ENCODE measurements at places on chromosomes 12 and 14. TPM values are rescaled to one million over a fixed set of nuclear protein-coding genes. Genes with fewer than 3 reads are reported as not detected.

Gene RNU4-1
- not detected for total RNA-seq

GRCh38 chr12:85920324-85920947 is 46.3 kb downstream of the NTS start:
- no peaks in the 10 kb centered on the region for H3K4me1 ChIP-seq
- no peak overlapping the region for H3K27ac ChIP-seq
- H3K36me3 ChIP-seq: no peaks in the 10 kb centered on the region
- no peak overlapping the region for H3K4me3 ChIP-seq
- H3K27me3 ChIP-seq: no peaks in the 10 kb centered on the region

DNA sequence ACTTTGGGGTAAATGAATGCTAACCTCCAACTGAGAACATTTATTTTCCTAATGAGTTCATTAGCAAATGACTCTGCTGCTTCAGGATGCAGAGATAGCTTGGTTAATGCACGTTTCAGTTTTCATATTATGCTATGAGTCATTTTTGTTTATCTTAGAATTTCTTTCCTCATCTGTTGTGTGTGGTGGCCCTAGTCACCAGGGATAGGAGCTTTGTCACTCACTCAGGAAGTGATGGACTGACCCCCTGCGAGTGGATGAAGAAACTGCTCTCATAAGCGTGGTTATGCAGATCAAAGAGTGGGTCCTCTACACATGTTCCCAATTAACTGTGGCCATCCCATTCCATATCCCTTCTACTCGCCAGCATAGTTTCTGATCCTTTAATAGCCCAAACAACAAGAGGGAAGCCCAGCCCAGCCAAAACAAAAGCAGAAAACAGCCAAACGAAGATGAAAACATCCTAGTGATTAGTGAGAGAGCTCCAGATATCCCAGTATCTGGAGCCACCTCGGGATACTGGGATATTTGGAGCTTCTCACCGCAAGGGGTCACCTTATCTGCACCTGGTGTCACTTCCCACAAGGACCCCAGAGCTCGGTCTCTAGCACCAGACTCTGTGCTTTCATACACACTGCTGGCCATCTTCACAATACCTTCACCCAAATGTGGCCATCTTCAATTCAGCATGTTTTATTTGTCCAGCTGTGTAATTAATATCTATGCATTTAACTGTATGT is 8.6 kb downstream of the TC2N start:
- DNase-seq: no peak
- no peaks in the 10 kb centered on the region for H3K27me3 ChIP-seq
- no peaks in the 10 kb centered on the region for H3K4me1 ChIP-seq
- H3K27ac ChIP-seq: no peak overlapping the region
- H3K36me3 ChIP-seq: no peaks in the 10 kb centered on the region
- H3K4me3 ChIP-seq: no peak overlapping the region

Gene DAO
- not detected for total RNA-seq

DNA sequence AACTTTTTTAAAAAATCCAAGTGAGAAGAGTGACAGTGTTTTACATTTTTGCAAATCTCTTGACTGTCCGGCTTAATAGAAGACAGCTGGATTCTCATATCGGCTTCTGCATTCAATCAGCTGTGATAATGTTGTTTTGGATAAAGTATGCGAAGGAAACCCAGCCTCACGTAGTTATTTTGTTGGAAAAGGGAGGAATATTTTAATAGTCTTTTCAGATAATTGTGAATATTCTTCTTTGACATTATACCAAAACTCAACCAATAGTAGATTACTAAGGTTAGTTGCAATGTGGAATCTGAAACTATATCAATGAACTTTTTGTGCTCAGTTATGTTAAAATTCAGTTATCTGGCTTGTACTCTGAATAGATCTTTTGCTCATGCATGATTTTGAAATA is 276.5 kb downstream of the ZFP36L1 start:
- H3K27ac ChIP-seq: no peak overlapping the region
- H3K36me3 ChIP-seq: no peaks in the 10 kb centered on the region
- no peaks in the 10 kb centered on the region for H3K27me3 ChIP-seq
- H3K4me3 ChIP-seq: no peak overlapping the region
- no peak for DNase-seq

DNA sequence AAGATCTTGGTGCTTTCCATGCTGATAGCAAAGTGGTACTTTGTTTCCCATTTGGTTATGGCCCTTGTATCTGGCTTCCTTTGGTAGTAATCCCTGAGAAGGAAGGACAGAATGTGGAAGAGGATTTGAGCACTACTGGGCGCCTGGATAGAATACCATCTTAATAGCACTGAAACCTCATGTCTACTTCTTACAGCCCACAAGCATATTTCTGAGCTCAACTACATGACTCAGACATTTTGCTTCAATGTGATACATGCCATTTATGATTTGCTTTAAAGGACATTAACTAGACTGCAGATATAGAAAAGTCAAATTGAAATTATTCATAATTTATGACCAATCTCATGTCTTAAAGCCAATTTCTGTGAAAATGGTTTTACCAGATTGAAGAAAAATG is 80.4 kb downstream of the LIN7A start:
- no peak overlapping the region for H3K27ac ChIP-seq
- H3K4me3 ChIP-seq: no peak overlapping the region
- H3K27me3 ChIP-seq: no peaks in the 10 kb centered on the region
- DNase-seq: no peak
- H3K4me1 ChIP-seq: no peaks in the 10 kb centered on the region
- no peaks in the 10 kb centered on the region for H3K36me3 ChIP-seq

Gene LTBP2
- total RNA-seq: 41.6 TPM

DNA sequence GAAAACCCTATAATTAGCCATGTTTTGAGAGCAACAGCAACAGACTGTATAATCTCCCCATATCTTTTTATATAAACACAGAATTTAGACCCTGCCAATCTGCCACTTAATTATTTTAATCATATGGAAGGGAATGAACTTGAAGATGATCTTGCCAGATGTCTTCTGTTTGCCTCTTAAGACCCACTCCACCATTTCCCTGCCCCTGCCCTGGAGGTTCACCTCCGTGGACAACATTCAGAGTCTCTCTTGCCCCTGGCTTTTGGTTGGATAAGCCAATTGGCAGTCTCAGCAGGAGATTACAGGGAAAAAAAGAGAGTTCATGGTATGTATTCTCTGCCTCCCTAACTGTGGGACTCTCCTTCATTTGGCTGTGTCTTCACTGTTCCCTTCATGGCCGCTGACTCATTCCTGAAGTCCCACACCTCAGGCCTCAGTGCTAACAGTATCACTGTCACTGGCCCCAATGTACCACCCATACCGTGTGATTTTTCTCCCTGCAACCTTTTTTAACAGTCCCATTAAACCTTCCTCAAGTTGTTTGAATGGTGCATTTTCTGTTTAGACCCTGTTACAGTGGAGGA is 184.8 kb downstream of the PIK3C2G start:
- H3K4me3 ChIP-seq: no peak overlapping the region
- no peak overlapping the region for H3K27ac ChIP-seq
- H3K4me1 ChIP-seq: no peaks in the 10 kb centered on the region
- H3K27me3 ChIP-seq: no peaks in the 10 kb centered on the region

Gene RNASE3
- total RNA-seq: not detected

DNA sequence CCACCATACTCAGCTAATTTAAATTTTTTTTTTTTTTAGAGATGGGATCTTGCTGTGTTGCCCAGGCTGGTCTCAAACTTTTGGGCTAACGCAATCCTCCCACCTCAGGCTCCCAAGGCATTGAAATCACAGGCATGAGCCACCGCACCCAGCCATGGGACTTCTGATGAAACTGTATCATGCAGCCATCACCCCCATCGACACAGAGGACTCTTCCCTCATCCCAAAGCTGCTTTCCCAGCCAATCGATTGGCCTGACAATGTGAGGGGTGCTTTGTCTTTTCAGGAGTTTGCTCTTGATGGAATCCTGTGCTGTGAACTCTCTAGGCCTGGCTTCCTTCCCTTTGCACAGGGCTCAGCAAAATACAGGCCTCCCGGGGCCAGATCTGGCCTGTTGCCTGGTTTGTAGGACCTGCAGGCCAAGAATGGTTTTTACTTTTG is 59.6 kb upstream of the NCOR2 start:
- peaks cover 31% of the 10 kb centered on the region for H3K4me1 ChIP-seq
- H3K4me3 ChIP-seq: no peak overlapping the region
- no peak for DNase-seq
- H3K27ac ChIP-seq: peak overlapping the region; percentile 73

- no peaks in the 10 kb centered on the region for H3K4me1 ChIP-seq
- H3K4me3 ChIP-seq: no peak overlapping the region
- H3K36me3 ChIP-seq: no peaks in the 10 kb centered on the region
- no peaks in the 10 kb centered on the region for H3K27me3 ChIP-seq
Observed at GRCh38 chr12:70513426-70513825, 123.8 kb downstream of the PTPRB start.

DNA sequence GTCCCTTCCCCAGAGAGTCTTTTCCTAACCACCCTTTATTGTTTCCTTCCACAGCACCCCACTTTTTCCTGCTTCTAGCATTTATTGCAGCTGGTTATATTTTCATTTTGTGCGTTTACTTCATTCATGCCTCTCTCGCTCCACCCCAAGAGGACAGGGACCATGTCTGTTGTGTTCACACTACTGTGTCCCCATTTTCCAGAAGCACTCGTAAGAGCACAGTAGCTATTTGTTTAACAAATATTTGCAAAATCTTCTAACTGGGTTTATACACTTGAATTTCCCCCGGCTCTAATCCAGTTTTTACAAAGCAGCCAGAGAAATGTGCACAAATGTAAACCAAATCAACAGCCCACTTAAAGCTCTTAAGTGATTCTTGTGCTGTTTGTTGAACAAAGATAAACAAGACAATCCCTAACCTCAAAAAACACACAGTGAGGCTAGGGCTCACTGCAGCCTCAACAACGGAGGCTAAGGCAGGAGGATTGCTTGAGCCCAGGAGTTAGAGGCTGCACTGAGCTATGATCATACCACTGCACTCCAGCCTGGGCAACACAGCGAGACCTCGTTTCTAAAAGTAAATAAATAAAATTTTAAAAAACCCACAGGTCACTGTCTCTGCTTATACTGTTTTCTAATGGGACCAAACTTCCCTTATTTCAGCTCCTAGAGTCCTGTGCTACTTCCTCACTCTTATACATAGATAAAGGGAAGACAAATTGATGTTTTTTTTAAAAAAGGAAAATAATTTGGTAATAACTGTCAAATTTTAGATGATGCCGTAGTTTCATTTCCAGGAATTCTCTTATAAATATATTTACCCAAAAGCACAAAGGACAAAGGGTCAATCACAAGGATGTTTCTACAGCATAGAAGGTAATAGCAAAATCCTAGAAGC is 6.6 kb upstream of the ABCD4 start:
- H3K4me3 ChIP-seq: no peak overlapping the region
- no peaks in the 10 kb centered on the region for H3K4me1 ChIP-seq
- DNase-seq: no peak
- H3K36me3 ChIP-seq: no peaks in the 10 kb centered on the region
- no peak overlapping the region for H3K27ac ChIP-seq

GRCh38 chr14:57244106-57244505 is 24.6 kb downstream of the EXOC5 start:
- no peaks in the 10 kb centered on the region for H3K4me1 ChIP-seq
- H3K36me3 ChIP-seq: peaks cover 4% of the 10 kb centered on the region
- no peak for DNase-seq
- no peak overlapping the region for H3K27ac ChIP-seq

Gene MYO1A
- total RNA-seq: 0.48 TPM

Gene DENND5B
- total RNA-seq: 2.0 TPM

- no peaks in the 10 kb centered on the region for H3K27me3 ChIP-seq
- H3K4me1 ChIP-seq: peaks cover 43% of the 10 kb centered on the region
- no peaks in the 10 kb centered on the region for H3K36me3 ChIP-seq
- no peak overlapping the region for H3K4me3 ChIP-seq
- H3K27ac ChIP-seq: peak overlapping the region; percentile 16
Observed at GRCh38 chr12:76345569-76345968, 2.6 kb downstream of the BBS10 start.

DNA sequence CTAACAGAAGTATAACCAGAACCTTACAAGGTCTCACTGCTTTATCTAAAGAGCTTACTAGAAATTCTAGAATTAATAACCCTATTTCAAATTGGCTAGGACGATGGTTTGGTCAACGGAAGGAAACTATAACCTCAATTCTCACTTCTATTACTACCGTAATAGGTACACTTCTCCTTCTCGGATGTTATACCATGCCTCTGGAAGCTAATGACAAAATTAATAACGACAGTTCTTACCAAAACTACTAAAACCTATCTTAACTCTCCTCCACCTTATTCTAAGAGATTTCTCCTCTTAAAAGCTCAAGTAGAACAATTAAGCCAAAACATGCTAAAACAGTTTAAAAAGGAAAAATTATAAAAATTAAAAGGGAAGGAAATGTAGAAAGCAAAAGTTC is 23.7 kb upstream of the UBC start:
- no peaks in the 10 kb centered on the region for H3K27me3 ChIP-seq
- peak overlapping the region; percentile 49 for H3K4me3 ChIP-seq
- H3K27ac ChIP-seq: peak overlapping the region; percentile 92
- no peaks in the 10 kb centered on the region for H3K36me3 ChIP-seq
- DNase-seq: no peak
- H3K4me1 ChIP-seq: peaks cover 18% of the 10 kb centered on the region

DNA sequence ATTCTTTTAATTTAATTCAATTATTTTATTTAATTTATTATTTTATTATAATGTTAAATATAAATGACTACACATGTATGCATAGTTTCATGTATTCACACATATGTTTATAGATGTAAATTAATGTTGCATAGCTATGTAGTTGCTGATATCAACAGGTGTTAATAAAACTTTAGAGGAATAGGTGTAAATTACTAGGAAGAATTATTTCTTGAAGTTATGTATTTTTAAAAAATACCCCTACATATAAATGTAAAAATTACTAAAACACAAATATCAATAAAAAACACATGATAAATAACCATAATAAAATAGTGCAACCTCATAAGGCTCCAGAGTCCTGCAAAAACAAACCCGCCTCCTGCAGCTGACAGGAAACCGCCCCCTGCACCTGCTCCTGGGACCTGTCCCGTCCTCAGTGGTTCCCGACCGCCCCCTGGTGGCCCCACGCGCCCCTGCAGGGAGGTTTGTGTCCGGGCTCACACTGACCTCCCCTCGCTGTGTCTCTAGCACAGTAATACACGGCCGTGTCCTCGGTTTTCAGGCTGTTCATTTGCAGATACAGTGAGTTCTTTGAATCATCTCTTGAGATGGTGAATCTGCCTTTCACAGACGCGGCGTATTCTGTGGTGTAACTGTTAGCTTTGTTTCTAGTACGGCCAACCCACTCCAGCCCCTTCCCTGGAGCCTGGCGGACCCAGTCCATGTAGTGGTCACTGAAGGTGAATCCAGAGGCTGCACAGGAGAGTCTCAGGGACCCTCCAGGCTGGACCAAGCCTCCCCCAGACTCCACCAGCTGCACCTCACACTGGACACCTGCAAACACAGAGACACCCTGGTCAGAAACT is 1264.0 kb downstream of the TMEM121 start:
- H3K4me1 ChIP-seq: no peaks in the 10 kb centered on the region
- no peak for DNase-seq
- no peaks in the 10 kb centered on the region for H3K36me3 ChIP-seq
- no peak overlapping the region for H3K4me3 ChIP-seq
- no peaks in the 10 kb centered on the region for H3K27me3 ChIP-seq
- H3K27ac ChIP-seq: no peak overlapping the region

DNA sequence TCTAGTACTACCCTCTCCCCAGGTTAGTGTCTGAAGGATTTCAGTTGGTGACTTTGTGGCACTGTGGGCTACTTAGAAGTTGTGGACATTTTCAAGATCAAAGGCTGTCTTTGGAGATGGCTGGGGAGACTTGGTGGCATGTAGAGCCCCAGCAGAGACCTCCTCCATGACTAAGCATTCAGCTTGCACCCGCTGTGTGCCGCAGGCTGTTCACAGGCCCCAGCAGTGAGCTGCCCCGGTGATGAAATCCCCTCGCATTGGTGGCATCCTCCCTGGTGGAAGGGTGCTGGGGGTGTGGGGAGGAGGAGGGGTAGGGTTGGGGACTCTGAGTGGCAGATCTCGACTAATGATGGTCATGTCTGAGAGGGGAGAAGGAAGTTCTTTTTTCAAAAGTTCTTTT is 173.9 kb downstream of the TSPAN9 start:
- DNase-seq: no peak
- H3K4me1 ChIP-seq: peaks cover 33% of the 10 kb centered on the region
- no peaks in the 10 kb centered on the region for H3K27me3 ChIP-seq
- no peaks in the 10 kb centered on the region for H3K36me3 ChIP-seq

Measured in esophagus squamous epithelium (tissue), 5 donors.